ENCODE measurements at places on chromosomes 3 and 15.

DNA sequence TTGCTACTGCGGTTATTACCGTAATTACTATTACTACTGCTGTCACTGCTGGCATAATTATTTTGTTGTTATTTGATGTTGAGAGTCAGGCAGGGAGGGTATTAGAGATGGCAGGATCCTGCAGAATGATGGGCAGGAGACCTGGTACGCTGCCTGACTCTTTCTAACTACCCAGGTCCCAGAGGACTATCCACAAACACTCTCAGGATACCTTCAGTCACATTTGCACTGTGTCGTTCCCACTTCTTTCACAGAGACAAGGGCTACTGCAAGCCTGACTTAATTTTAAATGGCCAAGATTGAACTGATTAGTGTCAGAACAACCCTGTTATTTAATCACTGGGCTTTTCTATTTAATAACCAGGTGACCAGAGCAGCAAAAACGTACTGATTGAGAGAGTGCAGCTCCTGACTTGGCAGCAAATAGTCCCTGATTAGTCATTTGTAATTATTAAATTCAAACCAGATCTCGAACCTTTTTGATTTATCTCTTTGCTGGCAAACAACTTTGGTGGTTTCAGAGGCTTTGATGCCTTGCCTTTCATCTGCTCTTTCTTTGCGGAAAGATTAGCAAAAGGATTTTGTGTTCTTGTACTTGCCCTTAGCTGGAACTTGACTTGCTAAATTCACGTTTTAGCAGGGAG lies 88.8 kb upstream of the ARHGEF3 start:
- no peak for DNase-seq

DNA sequence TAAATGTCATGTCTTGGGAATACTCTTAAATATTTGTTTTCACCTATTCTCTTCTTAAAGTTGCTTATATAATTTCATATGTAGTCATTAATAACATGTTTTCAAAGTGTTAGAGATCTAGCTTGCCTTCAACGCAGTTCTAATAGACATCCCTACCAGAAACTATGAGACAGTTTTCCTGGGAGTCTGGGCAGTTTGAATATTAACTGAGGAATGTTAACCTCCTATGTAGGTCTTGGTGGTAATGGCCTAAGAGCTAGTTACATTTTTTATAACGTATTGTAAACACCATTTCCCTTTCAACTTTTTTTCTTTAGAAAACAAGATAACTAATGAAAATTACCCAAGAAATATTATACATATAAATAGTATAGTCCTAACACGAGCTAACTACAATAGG lies 328.2 kb downstream of the TIGIT start:
- DNase-seq, result no peak

DNA sequence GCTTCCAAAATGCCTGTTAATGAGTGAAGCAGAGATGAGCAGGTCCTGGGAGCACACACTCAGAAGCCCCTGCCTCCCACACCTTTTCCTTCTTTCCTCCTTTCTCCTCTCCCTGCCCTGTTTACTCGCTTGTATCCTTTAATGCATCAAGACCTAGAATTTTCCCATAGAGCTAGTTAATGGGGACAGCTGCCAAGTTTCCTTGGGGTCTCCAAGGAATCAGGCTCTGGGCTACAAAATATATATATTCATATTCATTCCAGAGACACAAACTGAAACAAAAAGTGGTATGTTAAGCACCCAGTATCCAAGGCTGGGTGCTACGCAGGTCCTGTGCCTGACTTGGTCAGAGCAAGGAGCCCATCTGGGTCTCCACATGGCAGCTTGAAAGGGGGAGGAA lies 235.6 kb downstream of the MYRIP start:
- DNase-seq, result no peak

DNA sequence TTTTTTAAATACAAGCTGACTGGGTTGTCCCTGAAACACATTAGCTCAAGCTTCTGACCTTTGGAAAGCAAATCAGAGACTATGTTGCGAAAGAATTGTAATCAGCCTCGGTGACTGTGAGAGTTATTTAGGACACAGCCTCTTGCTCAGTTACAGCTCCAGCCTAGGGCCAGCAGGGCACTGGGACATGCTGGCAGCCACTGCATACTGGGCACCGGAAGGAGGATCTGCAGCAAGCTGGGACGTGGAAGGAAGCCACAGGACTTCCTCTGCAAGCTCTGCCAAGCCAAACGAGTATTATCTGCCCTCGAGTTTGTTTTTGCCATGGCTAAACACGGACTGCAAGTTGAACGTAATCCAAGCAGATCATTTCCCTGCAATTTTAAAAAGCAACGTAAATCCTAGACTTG lies 24.4 kb upstream of the COPG1 start:
- peak; percentile 93 for DNase-seq

GRCh38 chr3:178845420-178846118 lies 226.0 kb downstream of the ZMAT3 start:
- DNase-seq, result no peak

- no peak for DNase-seq
These were observed 3.1 kb downstream of the SSUH2 start for GRCh38 chr3:8641472-8641871.

DNA sequence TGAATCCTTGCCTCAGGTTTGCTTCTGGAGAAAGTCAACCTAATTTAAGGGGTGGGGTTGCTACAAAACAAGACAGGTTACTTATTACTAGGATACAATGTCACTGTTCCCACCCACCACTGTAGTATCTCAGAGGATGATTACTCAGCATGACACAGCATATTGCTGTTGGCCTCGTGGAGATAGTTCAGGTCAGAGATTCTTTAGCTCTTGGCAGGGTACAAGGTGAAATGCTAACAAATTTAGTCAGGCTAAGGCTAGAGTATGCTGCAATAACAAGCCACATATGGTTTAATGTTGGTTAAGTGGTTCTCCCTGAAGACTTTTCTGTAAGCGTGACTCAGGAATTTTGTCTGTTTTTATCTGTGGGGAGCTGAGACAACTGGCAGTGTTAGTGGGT lies 161.8 kb downstream of the EDEM1 start:
- DNase-seq, result no peak

DNA sequence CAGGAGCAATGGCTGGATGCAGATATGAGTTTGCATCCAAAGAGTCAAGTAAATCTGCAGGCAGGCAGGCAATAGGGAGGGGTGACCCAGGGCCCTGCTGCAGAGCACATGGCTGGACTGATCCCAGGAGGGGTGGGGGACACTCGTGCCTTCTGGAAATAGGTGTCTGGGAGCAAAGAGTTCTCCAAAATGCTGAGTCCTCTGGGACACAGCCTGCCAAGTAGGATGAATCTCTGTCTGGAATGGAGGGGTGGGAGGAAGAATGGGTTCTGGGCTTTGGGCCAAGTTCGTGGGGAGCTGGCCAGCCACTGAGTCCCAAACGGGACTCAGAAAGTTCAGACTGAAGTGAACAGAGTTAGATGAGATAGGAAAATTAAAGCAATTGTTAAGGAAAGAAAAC lies 214.5 kb downstream of the MTHFS start:
- peak; percentile 62 for DNase-seq

DNA sequence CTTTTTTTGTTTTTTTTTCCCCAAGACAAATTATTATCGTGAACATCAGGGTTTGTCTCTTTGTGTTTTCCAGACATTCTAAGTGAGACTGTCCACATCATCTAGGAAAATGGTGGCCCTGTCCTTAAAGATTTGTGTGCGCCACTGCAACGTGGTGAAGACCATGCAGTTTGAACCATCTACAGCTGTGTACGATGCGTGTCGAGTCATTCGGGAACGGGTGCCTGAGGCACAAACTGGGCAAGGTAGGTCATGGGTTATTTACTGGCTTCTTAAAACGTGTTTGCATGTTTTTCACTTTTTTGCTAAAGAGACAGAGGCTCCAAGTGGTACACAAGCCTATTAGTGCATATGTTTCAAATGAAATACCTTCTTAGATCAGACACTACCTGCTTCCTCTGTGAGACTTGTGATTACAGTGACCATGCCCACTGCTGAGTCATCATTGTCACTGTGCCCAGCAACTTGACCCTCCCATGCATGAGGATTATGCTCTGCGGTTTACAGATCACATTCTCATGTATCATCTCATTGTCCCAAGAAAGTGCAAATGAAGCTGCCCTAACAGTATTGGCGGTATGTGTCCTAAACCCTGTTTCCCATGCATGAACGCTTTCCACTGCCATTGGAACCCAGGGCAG lies 395.2 kb upstream of the TPM1 start:
- no peak for DNase-seq

DNA sequence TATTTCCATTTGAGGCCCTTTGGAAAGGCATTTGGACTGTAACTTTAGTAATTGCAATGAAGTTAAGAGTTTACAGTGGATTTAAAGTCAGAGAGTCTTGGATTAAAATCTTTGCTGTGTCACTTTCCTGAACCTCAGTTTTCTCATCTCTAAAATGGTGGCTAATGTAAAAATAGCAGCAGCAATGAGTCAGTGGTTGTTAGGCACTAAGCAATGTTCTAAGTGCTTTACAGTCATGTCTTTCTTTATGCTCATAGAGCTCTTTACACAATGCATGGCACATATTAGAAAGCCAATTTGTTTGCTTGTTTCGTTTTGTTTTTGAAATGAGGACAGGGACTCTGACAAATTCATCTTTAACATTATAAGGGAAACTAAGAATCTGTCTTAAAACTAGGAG lies 222.7 kb upstream of the DNAJC19 start:
- DNase-seq, result no peak

DNA sequence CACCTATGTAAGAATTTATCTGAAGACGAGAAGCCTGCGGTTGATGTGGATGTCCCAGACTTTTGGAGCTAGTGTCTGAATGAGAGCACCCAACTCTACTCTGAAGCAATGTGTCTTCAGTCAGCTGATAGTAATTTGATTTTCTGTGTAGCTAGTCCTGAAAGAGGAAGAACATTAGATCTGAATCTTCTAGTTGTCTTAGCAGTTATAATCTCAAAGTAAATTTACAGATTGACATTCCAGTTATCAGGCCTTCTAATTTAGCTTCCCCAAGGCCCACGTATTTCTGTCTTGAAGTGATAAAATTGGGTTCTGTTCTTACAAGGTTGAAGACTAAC lies 1.5 kb downstream of the TCAIM start:
- no peak for DNase-seq

GRCh38 chr3:67048715-67049074 lies 50.6 kb downstream of the KBTBD8 start:
- DNase-seq, result no peak

GRCh38 chr3:146326875-146327543 lies 76.1 kb upstream of the PLSCR4 start:
- no peak for DNase-seq

GRCh38 chr15:35061161-35061824 lies 23.8 kb downstream of the NANOGP8 start:
- DNase-seq, result no peak

GRCh38 chr3:13515786-13516759 lies 32.9 kb upstream of the FBLN2 start:
- DNase-seq, result no peak

DNA sequence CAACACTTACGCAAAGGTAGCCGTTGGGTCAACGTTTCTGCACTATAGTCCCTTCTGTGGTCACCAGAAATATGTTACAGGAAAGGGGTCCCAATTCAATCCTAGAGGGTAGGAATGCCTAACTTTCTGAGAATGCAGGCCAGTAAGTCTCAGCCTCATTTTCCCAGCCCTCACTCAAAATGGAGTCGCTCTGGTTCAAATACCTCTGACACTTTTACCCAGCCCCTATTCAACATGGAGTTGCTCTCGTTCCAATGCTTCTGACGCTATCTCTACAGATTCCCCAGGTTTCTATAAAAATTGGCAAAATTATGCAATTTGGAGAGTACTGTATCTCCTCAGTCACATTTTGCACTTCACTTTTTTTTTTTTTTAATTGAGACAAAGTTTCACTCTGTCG lies 39.7 kb downstream of the ZNF445 start:
- no peak for DNase-seq

DNA sequence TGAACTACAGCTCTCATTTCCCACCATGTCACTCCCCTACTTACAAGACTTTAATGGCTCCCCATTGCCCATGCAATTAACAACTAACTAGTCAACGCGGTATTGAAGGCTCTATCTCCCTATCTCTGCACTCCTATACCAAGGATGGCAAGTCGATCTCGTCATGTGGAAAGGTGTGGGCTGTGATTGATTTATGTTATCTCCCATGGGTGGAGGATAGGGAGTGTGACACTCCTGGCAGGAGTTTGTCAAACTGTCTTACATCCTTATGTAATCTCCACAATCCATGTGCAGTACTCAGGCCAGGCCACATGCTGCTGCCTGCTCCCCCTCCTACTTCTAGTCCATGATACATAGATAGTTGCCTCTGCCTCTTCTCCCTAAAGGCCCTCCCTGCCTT lies 3.2 kb upstream of the RORA start:
- no peak for DNase-seq

DNA sequence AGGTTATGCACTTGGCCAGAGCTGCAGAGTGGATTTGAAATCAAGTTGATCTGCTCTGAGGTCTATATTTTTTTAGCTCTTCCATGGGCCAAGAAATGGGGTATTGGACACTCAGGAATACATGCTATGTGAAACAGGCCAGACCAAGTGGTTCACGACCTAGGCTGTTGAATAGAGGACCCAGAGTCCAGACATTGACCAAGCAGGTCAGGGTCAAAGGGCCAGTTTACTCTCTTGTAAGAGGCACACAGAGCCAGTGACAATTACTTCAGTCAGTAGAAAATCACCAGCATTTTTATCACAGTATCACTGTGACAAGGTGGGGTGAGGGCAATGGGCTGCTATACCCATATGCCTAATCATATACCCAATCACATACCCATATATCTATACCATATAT lies 320.6 kb upstream of the RORA start:
- no peak for DNase-seq

DNA sequence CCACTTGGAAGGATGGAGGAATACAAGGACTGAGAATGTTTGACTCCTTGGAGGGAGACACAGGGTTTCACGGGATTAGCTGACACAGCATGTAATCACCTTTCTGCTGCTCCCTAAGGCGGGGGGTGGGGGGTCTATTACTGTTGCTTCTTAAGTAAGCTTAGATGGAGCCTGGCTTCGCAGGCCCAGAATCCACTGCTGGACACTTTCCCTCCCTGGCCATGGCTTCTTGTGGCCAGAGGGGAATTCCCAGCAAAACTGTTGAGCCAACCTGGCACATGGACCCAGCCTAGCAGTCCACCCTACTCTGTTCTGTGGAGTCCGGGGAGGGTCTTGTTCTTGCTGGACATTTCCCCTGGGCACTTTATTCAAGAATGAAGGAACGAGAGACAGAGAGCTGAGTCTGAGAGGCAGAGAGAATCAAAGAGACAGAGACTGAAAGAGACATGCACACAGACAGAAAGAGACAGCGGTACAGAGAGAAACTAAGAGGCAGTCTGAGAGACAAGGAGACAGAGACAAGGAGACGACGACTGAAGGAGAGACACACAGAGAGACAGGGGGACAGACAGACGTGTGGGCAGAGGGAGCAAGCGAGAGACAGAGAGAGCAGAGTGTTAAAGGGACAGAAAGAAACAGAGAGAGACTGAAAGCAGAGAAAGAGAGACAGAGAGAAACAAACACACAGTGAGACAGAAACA lies 55.6 kb upstream of the DLG1 start:
- no peak for DNase-seq

All from Right ventricle myocardium inferior (tissue), 1 donor.